ENCODE measurements at places on chromosomes 2 and 18.

- DNase-seq = no peak
Measured at GRCh38 chr18:78981394-78981831, 1.8 kb downstream of the SALL3 start.

GRCh38 chr18:11136241-11136640, 13.1 kb downstream of the PIEZO2 start:
- no peak for DNase-seq

DNA sequence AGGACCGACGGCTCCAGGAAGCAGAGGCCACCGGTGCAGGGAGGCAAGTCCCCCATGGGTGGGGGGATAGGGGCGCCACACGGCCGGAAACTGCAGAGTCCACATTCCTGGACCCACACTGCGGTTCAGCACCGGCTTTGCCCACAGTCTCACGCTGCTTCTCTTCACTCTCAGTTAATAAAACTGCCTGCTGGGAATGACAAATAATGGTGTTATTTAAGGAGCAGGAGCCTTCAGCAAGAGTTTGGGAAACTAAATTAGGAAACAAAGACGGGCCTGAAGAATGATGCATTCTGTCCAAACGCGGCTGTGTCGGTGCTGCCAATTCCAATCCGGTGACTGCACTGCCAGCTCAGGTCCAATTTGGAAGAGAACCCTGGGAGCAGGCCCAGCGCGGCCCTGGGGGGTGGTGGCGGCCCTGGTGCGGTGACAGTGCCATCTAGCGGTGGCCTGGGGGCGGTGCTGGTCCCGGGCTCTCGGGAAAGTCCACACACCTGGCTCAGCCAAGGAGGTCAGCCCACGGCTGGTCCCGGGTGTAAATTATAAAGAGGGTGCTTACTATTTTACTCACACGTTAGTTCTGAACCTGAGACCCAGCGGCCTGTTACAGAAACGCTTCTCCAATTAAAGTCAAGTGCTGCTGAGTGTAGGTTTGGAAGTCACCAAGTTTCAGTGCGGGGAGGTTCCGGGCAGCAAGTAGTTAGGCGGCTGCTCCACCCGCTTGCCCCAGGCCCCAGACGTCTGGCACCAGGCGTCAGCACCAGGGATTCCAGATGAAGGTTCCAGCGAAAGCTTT, 73.1 kb upstream of the PXDN start:
- peak; percentile 42 for DNase-seq

DNA sequence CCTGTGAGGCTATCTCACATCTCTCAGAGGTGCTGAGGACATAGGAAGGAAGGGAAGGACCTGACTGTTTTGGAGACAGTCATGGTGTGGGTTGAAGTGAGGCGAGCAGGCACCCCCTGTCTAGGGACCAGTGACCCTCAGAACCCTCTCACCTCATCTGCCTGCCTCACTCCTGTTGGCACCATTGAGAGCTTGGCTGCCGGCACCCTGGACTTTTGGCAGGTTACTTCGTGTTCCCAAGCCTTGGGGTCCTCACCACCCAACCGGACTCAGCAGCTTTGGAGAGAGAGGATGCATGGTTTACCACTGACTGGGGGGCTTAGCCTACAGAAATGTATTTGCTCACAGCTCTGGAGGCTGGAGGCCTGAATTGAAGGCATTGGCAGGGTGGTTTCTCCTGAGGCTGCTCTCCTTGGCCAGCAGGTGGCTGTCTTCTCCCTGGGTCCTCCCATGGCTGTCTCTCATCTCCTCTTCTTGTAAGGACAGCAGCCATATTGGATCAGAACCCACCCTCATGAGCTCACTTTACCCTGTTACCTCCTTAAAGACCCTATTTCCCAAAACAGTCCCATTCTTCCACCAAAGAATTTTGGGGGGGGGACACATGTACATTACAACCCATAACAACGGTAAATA, 142.0 kb downstream of the TSN start:
- DNase-seq = no peak

GRCh38 chr2:172864182-172864581, 128.5 kb downstream of the RAPGEF4 start:
- no peak for DNase-seq

DNA sequence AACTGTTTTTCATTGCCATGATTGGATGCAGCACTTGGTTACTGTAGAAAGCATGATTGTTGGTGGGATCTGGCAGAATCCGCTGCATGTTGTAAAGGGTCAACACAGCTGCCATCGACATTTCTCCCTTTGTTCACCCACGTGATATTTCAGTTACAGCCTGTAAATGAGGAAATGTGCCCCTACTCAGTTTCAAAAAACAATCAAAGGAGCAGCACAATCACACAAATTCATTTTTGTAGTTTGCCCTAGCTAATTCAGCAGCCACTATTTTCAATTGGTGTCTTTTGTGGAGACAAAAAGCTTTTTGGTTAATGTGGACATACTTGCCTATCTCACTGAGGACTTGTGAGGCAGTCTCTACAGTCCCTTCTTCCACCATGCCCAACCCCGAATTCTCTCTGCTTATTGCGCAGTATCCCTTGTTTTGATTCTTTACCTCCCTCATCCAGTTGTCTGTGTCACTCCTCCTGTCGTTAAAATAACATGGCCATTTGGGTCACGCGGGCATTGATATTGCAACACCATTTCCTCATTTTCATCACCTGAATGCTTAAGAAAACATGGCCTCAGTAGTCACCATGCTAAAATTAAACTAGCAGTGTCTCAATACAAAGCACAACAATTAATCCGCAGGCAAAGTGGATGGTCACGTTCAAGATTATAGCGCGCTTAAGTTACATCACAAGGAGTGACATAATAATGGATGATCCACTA, 6.4 kb upstream of the PROC start:
- no peak for DNase-seq

DNA sequence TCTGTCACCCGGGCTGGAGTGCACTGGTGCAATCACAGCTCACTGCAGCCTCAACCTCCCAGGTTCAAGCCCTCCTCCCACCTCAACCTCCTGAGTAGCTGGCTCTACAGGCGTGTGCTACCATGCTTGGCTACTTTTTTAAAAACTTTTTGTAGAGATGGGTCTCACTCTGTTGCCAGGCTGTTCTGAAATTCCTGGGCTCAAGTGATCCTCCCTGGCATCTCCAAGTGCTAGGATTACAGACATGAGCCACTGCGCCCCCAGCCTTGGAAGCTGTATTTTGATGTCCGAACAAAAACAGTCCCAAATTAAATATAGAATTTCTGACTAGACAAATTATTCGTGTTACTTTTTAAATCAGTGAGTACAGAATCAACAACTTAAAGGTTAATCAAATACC, 97.4 kb downstream of the ZNF516 start:
- DNase-seq = no peak

DNA sequence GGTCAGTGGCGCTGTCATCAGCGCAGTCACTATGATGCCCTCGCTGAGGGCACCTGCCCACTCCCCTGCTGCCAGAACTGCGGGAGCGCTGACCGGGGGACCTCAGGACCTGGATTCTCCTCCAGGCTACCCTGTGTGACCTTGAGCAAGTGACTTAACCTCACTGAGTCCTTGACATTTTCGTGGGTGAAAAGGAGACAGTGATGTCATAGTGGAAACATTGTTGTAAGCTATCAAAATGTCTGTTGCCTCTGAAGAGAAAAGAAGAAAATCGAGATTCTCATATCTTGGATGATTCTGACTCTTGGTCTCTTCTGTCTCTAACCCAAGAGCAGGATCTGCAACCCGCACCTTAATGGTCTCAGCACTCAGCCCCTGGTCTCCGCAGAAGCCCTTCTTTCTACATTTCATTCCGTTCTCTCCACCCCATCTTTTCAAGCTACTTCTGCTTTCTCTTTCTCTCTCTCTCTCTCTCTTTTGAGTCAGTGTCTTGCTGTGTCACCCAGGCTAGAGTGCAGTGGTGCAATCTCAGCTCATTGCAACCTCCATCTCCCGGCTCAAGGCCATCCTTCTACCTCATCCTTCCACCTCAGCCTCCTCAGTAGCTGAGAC, 978 bp upstream of the TUBA4A start:
- peak; percentile 67 for DNase-seq
